Heart left ventricle (tissue), 16 donors: ENCODE measurements at places on chromosomes 12 and 14.

DNA sequence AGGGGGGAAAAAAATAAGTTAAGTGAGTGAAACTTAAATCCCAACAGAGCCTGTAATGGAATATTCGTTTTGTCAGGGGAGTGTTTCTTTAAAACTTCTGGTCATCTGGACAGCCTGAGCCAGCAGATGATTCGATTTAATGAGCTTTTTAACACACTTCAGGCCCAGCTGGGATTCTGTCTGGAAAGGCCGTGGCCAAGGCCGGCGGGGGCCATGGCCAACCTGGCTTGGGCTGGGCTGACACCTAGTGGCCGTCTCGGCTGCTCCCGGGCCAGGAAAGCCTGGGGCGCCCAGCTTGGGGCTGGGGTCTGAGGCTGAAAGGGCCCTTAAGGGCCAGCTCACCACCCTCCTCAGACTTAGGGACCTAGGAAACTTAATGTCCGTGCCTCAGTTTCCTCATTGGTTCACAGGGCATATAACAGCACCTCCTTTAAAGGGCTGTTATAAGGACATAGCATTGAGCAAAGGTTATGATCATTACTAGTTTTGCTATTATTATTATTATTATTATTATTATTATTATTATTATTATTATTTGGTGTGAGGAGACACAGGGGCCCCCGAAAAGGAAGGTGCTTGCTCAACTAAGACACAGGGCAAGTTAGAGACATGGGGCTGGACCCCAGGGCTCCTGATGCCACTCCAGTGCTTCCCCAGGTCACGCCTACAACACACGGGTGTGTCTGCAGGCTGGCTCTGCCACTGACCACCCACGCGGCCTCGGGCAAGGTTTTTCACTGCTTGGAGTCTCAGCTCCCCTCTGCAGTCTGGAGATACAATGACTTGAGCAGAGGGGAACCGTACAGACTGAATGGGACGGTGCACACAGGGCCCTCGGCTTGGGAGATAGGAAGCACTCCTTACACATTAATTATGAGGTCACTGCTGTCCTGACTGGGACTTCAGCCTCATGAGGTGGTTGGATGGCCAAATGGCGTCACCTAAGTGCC is 84.0 kb downstream of the SYNE3 start:
- peak; percentile 64 for DNase-seq
- H3K27me3 ChIP-seq: no peaks in the 10 kb centered on the region
- no peak overlapping the region for H3K27ac ChIP-seq
- H3K4me1 ChIP-seq: no peaks in the 10 kb centered on the region
- no peak overlapping the region for H3K4me3 ChIP-seq

DNA sequence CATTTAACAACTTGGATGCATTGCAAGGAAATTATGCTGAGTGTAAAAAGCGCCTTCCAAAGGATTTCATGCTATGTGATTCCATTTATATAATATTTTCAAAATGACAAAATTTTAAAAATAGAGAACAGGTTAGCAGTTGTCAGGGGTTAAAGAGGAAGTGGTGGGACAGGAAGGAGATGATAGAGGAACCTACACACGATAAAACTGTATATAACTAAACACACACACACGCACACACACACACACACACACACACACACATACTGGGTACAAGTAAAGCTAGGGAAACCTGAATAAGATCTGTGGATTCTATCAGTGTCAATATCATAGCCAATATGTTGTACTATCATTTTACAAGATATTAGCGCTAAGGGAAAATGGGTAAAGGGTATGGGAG is 17.2 kb downstream of the TTC9 start:
- no peaks in the 10 kb centered on the region for H3K27me3 ChIP-seq
- H3K27ac ChIP-seq: no peak overlapping the region
- H3K4me1 ChIP-seq: no peaks in the 10 kb centered on the region
- no peaks in the 10 kb centered on the region for H3K36me3 ChIP-seq
- DNase-seq: no peak

- no peak for DNase-seq
- H3K27me3 ChIP-seq: no peaks in the 10 kb centered on the region
- no peaks in the 10 kb centered on the region for H3K36me3 ChIP-seq
- H3K4me1 ChIP-seq: no peaks in the 10 kb centered on the region
- no peak overlapping the region for H3K27ac ChIP-seq
Observed at GRCh38 chr12:80442426-80443222, 1.4 kb upstream of the PTPRQ start.

GRCh38 chr12:116691205-116691604 is 46.7 kb downstream of the SPRING1 start:
- no peak overlapping the region for H3K27ac ChIP-seq
- H3K4me1 ChIP-seq: peaks cover 30% of the 10 kb centered on the region
- DNase-seq: no peak
- peaks cover 10% of the 10 kb centered on the region for H3K27me3 ChIP-seq
- no peak overlapping the region for H3K4me3 ChIP-seq

- no peak for DNase-seq
- H3K4me3 ChIP-seq: no peak overlapping the region
- H3K27me3 ChIP-seq: no peaks in the 10 kb centered on the region
- no peaks in the 10 kb centered on the region for H3K36me3 ChIP-seq
- H3K27ac ChIP-seq: peak overlapping the region; percentile 9
Observed at GRCh38 chr14:68284333-68284732, 464.8 kb downstream of the RAD51B start.

DNA sequence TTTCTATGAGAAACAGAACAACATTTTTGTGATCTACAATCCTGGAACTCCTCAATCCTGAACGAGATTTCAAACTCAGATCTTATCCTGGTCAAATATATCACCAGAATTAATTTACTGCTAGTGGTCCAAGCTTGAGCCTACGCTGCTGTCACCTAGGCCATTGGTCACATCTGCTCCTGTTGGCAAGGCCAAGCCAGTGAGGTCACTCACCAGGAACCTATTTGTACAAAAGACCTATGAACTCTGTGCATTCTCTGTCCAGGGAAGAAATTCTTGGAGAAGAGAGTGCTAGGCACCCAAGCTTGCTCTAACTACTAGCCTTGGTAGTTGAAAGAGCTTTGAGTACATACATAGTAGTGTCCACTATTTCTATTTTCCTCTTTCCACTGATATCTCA is 106.1 kb downstream of the SLC15A5 start:
- no peak for DNase-seq
- H3K27ac ChIP-seq: no peak overlapping the region
- H3K36me3 ChIP-seq: no peaks in the 10 kb centered on the region
- no peak overlapping the region for H3K4me3 ChIP-seq
- H3K27me3 ChIP-seq: no peaks in the 10 kb centered on the region

- no peak overlapping the region for H3K27ac ChIP-seq
- no peaks in the 10 kb centered on the region for H3K27me3 ChIP-seq
- H3K4me1 ChIP-seq: peaks cover 30% of the 10 kb centered on the region
Observed at GRCh38 chr14:63855281-63855680, 2.5 kb downstream of the SYNE2 start.

- no peaks in the 10 kb centered on the region for H3K27me3 ChIP-seq
- no peaks in the 10 kb centered on the region for H3K36me3 ChIP-seq
- no peak for DNase-seq
- no peak overlapping the region for H3K4me3 ChIP-seq
- H3K4me1 ChIP-seq: no peaks in the 10 kb centered on the region
- H3K27ac ChIP-seq: no peak overlapping the region
Observed at GRCh38 chr12:94798113-94798512, 147.8 kb upstream of the TMCC3 start.

GRCh38 chr12:72522411-72522810 is 250.2 kb downstream of the TRHDE start:
- H3K27me3 ChIP-seq: no peaks in the 10 kb centered on the region
- no peak for DNase-seq
- no peak overlapping the region for H3K4me3 ChIP-seq
- H3K27ac ChIP-seq: no peak overlapping the region
- no peaks in the 10 kb centered on the region for H3K4me1 ChIP-seq

GRCh38 chr12:131619736-131620506 is 91.0 kb upstream of the SFSWAP start:
- no peak overlapping the region for H3K4me3 ChIP-seq
- H3K27me3 ChIP-seq: no peaks in the 10 kb centered on the region
- H3K4me1 ChIP-seq: peaks cover under 1% of the 10 kb centered on the region
- no peak overlapping the region for H3K27ac ChIP-seq
- H3K36me3 ChIP-seq: no peaks in the 10 kb centered on the region
- no peak for DNase-seq

DNA sequence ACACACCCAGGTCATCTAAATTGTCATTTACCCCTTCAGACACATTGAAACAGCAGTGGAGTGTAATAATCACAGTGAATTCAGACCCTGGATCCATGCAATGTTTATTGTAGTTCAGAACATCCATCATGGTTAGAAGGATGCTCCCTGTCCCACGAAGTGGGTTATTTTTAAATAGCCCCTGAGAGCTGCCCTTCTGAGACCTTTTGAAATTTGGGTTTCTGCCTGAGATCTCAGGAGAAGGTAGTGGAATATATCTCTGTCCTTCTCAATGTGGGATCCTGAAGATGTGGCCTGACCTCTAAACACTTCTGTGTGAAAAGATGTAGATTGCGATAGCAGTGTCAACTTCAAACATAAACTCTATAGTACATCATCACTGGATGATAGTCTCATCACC is 1080.6 kb downstream of the TMEM121 start:
- H3K27me3 ChIP-seq: peaks cover 35% of the 10 kb centered on the region
- no peaks in the 10 kb centered on the region for H3K36me3 ChIP-seq
- no peak overlapping the region for H3K27ac ChIP-seq
- no peak for DNase-seq
- no peaks in the 10 kb centered on the region for H3K4me1 ChIP-seq

GRCh38 chr14:79586416-79586815 is 624.9 kb downstream of the DIO2 start:
- no peak overlapping the region for H3K27ac ChIP-seq
- no peak overlapping the region for H3K4me3 ChIP-seq
- H3K27me3 ChIP-seq: no peaks in the 10 kb centered on the region
- DNase-seq: no peak
- no peaks in the 10 kb centered on the region for H3K36me3 ChIP-seq

- H3K36me3 ChIP-seq: peaks cover 6% of the 10 kb centered on the region
- H3K27ac ChIP-seq: no peak overlapping the region
- H3K27me3 ChIP-seq: no peaks in the 10 kb centered on the region
- no peak for DNase-seq
- no peak overlapping the region for H3K4me3 ChIP-seq
- no peaks in the 10 kb centered on the region for H3K4me1 ChIP-seq
Observed at GRCh38 chr12:112443916-112444315, 25.2 kb downstream of the PTPN11 start.

DNA sequence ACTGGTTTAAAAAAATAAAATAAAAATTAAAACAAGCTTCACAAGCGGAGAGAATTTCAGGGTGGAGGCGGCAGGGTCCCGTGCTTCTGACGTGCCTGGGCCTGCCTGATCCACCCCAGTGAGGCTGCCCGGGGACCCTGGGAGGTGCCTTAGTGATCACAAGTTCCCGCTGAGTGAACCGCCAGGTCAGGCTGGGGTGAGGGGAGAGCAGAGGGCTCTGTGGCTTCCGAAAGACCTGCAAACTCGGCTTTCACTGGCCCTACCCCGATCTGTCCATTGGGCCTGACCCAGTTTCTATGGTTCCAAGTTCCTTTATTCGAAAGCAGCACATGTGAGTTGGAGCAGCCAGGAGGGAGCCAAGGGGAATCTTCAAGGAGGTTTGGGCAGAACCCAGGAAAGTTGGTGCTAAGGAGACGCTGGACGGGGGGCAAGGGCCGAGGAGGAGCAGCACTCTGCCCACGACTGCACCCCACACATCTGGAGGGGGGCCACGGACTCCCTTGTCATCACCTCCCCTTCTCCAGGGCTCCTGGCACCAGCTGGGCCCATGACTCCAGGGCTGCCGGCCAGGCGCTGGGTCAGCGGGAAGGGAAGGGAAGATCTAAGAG is 12.9 kb downstream of the MMP14 start:
- H3K36me3 ChIP-seq: peaks cover 22% of the 10 kb centered on the region
- peak overlapping the region; percentile 85 for H3K27ac ChIP-seq
- H3K4me3 ChIP-seq: no peak overlapping the region
- DNase-seq: peak; percentile 54
- H3K27me3 ChIP-seq: no peaks in the 10 kb centered on the region

DNA sequence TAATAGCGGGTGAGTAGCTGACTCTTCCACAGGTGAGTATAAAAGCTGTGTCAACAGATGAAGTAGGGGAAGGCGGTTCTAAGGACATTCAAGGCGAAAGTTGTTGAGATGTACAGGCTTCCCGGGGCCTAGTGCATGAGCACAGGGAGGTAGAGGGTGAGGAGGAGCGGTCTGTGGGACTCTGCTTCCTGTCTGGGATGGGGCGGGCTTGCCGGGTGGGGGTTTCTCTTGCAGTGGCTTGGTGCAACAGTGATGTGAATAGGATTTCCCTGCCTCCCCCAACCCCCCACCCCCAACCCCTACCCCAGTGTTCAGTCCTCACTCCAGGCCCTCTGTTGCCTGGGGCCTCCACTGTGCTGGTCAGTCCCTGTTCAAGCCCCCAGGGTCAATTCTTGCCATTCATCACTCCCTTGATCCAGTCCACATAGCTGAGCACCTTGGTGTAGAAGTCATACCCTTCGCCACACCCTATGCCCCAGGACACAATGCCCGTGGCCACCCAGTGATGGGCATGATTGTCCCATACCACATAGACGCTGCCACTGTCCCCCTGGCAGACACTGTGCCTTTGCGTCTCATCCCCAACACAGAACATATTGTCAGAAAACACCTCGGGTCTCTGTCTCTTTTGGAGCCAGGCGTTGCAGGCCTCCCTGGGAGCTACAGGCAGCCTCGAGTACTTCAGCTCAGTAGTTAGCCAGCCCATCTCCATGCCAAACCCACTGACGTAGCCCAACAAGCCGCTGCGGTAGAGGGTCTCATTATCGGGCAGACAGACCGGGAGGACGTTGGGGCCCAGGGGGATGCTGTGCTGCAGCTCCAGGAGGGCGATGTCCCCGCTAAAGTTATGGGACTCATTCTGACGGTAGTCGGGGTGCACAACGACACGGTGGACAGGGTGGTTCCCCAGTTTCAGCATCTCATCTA is 4.0 kb upstream of the C1R start:
- H3K27ac ChIP-seq: no peak overlapping the region
- peaks cover 4% of the 10 kb centered on the region for H3K36me3 ChIP-seq
- no peaks in the 10 kb centered on the region for H3K27me3 ChIP-seq
- peaks cover 12% of the 10 kb centered on the region for H3K4me1 ChIP-seq
- DNase-seq: no peak
- H3K4me3 ChIP-seq: no peak overlapping the region

DNA sequence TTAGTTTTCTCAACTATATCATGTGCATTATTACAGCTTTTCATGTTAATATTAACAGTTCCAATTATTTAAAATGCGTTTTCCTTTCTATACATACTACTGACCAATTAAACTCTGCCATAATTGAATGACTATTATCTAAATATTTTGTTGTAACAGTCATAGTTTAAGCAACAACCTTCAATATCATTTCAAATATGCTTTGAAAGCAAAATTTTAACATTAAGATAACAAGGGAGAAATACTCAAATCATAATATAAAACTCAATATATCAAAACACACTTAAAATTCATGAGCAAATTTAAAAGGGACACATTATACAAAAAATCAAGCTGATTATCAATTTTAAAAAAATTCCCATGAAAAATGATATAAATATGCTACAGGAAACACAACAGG is 40.5 kb downstream of the COCH start:
- no peaks in the 10 kb centered on the region for H3K27me3 ChIP-seq
- H3K4me3 ChIP-seq: no peak overlapping the region
- H3K36me3 ChIP-seq: peaks cover 30% of the 10 kb centered on the region
- H3K4me1 ChIP-seq: no peaks in the 10 kb centered on the region
